GM06990 (cell line): ENCODE measurements at places on chromosomes 4 and X.

- no peak for DNase-seq
Measured at GRCh38 chrX:109926743-109927662, 75.9 kb upstream of the TMEM164 start.

- DNase-seq: no peak
Measured at GRCh38 chr4:113141901-113142346, 92.5 kb downstream of the ANK2 start.

- peak; percentile 80 for DNase-seq
Measured at GRCh38 chr4:15778289-15779241, at the start of gene CD38. Gene CD38, plus strand, starts transcription at chr4:15778328. Its CDS starts 87 bp downstream, at chr4:15778415.

DNA sequence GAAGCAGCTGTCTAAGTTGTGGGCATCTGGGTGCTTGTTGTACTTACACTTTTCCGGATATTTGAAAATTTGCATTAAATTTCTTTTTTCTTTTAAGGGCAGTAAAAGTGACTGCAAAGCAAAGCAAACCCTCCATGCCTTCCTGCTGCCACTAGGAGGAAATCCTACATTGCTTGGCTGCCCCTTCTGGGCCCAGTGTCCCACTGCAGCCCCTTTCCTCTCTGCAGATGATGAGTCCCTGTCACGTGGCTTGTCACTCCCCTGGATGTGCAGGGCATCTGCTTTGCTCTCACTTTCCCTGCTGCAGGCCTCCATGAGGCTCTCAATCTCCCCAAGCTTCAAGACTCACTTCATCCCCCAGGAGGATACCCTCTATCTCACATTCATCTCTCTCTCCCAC, 12.7 kb downstream of the TSR2 start:
- no peak for DNase-seq

DNA sequence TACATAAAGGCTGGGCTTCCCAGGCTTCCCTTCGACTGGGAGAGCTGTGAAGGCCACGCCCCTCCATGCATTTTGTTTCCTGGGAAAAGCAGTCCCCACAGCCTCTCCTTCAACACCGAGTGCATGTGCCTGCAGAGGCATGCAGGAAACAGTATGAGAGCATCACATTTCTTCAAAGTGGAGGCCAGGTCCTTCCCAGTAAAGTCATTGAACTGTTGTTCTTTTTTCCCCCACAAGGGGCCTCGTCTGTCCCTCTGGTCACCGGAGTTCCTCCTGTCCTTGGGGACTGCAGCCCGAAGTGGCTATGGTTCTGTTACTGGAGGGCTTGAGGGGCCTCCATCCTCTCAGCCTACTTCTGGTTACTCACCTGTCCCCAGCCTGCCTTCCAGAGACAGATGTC, 56.0 kb downstream of the RAI2 start:
- no peak for DNase-seq
